Keratinocyte (primary cell): ENCODE measurements at places on chromosomes 7 and 10.

DNA sequence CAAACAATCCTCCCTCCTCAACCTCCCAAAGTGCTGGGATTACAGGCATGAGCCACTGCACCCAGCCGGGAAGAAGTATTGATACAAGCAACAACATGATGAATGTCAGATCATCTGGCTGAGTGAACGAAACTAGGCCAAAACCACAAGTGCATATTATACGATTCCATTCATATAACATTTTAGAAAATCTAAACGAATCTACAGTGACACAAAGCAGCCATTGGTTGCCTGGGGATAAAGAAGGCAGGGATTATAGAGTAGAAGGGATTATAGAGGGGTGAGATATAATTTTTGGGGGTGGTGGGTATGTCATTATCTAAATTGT is 11.5 kb upstream of the RHBDD2 start:
- no peaks in the 10 kb centered on the region for H3K36me3 ChIP-seq
- H3K4me1 ChIP-seq, result peaks cover 10% of the 10 kb centered on the region
- H3K27me3 ChIP-seq, result no peaks in the 10 kb centered on the region
- no peak overlapping the region for H3K27ac ChIP-seq

DNA sequence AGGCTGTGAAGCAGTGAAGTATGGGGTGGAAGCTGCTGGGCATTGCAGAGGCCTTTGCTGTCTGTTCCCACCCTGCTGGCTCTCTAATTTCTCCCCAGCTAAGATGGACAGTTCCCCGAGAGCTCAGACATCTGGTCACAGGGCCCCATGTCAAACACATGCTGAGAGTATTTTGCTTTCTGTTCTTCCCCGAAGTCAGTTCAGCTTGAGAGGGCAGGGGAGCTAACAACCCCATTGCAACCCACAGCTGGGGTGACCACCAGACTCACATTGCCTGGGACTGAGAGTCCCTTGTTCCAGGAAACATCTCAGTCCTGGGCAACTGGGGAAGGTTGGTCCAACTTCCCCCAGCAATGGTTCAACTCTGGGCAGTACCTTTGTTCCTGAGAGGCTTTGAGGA is 52.8 kb downstream of the ABCA13 start:
- DNase-seq, result no peak
- H3K27ac ChIP-seq, result no peak overlapping the region
- H3K4me1 ChIP-seq, result no peaks in the 10 kb centered on the region

DNA sequence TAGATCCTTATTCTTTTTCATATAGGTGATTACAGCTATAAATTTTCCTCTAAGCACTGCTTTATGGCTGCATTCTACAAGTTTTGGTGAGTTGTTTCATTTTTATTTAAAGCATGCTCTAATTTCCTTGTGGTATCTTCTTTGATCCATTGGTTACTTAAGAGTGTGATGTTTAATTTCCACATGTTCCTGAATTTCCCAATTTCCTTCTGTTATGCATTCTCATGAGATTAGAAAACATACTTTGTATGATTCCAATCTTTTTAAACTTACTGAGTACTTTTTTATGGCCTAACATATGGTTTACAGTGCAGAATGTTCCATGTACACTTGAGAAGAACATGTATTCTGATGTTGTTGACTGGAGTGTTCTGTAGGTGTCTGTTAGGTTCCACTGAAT is 53.4 kb downstream of the MYL10 start:
- no peak overlapping the region for H3K27ac ChIP-seq
- H3K4me1 ChIP-seq, result no peaks in the 10 kb centered on the region
- no peak overlapping the region for H3K4me3 ChIP-seq
- no peaks in the 10 kb centered on the region for H3K27me3 ChIP-seq
- H3K36me3 ChIP-seq, result no peaks in the 10 kb centered on the region

- no peak for DNase-seq
- H3K4me1 ChIP-seq, result peaks cover 30% of the 10 kb centered on the region
- no peaks in the 10 kb centered on the region for H3K27me3 ChIP-seq
- H3K36me3 ChIP-seq, result no peaks in the 10 kb centered on the region
- H3K27ac ChIP-seq, result no peak overlapping the region
- no peak overlapping the region for H3K4me3 ChIP-seq
Observed at GRCh38 chr10:126250045-126250444, 138.2 kb downstream of the ADAM12 start.

GRCh38 chr7:111083413-111083812 is 7.5 kb upstream of the LRRN3 start:
- H3K27ac ChIP-seq, result no peak overlapping the region
- H3K36me3 ChIP-seq, result no peaks in the 10 kb centered on the region
- H3K27me3 ChIP-seq, result no peaks in the 10 kb centered on the region
- no peak overlapping the region for H3K4me3 ChIP-seq

DNA sequence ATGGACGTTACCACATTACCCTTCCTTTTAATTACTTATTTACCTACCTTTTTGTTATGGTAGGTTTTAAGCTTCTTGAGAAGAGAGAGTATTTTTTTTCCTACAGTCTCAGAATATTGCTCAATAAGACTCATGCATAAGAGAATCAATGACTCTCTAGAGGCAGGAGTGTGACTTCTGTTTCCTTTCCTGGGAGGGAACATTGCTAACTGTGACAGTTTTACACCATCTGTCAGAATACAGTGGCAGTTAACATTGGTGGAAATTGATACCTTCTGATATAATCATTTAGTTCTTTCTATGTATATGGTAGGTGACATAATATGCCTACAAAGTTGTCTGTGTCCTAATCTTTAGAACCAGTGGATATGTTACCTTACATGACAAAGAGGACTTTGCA is 348.7 kb upstream of the POT1 start:
- no peak overlapping the region for H3K4me3 ChIP-seq
- H3K36me3 ChIP-seq, result no peaks in the 10 kb centered on the region
- no peaks in the 10 kb centered on the region for H3K4me1 ChIP-seq
- no peak overlapping the region for H3K27ac ChIP-seq
- H3K27me3 ChIP-seq, result no peaks in the 10 kb centered on the region

DNA sequence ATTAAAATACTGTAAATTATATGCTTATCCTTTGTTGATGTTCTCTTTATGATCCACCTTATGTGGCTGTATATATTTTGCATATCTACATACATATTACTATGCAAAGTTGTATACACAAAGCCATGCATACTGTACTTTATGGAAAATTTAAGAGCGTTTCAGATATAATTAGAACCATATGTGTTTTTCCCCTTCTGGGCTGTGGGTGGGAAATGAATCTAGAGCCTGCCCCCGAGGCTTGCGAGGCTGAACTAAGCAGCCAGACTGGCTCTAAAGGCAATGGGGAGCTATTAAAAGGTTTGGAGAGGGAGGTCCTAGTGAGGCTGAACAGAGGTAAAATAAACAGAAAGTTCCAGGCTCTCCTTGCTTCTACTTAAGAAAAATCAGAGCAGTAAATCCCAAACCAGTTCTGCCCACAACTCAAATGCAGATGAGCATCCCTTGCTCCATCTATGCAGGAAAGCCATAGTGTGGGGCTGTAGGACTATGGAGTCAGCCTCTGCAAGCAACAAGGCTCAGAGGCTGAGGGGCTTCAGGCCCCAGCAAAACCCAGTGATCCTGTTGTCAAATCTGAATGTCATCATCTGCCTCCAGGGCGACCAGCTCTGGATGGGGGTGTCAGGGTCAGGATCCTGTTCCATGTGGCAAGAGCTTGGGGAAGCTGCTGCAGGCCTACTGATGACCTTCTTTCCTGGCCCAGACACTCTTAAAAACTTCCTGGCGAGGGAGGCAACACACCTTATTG is 14.1 kb upstream of the DDIT4 start:
- no peaks in the 10 kb centered on the region for H3K27me3 ChIP-seq
- H3K36me3 ChIP-seq, result no peaks in the 10 kb centered on the region
- peak overlapping the region; percentile 94 for H3K27ac ChIP-seq
- DNase-seq, result no peak
- H3K4me3 ChIP-seq, result no peak overlapping the region

GRCh38 chr10:94963901-94964300 is 25.4 kb downstream of the CYP2C9 start:
- no peaks in the 10 kb centered on the region for H3K4me1 ChIP-seq
- no peak overlapping the region for H3K4me3 ChIP-seq
- no peak for DNase-seq

DNA sequence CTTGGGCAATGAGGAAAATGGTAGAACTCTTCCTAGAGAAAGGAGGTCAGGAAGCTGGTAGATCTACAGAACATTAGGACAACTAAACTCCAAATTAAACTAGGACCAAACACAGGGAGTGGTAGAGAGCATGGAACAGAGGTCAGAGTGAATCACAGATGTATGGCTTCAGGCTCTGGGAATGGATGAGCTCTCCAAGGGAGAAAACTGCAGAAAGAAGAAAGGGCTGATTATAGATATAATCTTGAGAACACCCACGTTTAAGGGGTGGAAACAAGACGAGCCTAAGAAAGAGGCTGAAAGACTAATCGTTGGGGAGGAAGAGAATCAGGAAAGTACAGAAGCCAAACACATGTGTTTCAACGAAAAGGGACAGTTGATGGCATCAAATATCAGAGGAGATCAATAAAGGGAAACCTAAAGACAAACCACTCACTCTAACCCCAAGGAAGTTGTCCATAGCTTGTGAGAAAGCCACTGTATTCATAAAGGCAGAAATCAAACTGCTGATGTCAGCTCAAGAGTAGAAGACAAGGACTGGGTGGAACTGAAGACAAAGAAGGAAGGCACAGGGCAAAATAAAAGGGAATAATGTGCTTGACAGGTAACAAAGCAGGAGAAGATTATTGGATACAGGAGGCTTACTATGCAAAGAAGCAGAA is 41.4 kb downstream of the NUDCD3 start:
- peaks cover 30% of the 10 kb centered on the region for H3K36me3 ChIP-seq
- no peak overlapping the region for H3K27ac ChIP-seq
- H3K4me1 ChIP-seq, result peaks cover 7% of the 10 kb centered on the region
- no peak for DNase-seq
- H3K4me3 ChIP-seq, result no peak overlapping the region
- no peaks in the 10 kb centered on the region for H3K27me3 ChIP-seq

- peak overlapping the region; percentile 64 for H3K27ac ChIP-seq
- peaks cover 3% of the 10 kb centered on the region for H3K36me3 ChIP-seq
- no peak overlapping the region for H3K4me3 ChIP-seq
- H3K27me3 ChIP-seq, result no peaks in the 10 kb centered on the region
- DNase-seq, result no peak
- H3K4me1 ChIP-seq, result peaks cover 23% of the 10 kb centered on the region
Observed at GRCh38 chr10:29583674-29584073, 51.1 kb downstream of the SVIL start.

DNA sequence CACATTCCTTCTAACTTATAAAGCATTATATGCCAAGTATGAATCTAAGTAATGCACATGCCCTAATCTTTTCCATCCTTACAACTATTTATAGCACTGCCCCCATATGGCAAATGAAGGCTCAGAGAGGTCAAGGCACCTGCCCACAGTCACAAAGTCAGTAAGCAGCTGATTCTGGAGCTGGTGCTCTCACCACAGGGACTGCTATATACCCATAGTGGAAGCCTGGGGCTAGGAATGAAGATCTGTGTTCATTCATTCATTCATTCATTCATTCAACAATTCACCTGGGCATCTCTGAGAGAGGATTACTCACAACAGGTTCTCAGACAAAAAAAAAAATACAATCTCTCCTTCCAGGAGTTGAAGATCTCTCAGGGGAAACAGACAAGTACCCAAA is 213.4 kb downstream of the KCNMA1 start:
- no peaks in the 10 kb centered on the region for H3K27me3 ChIP-seq
- H3K4me3 ChIP-seq, result no peak overlapping the region
- no peaks in the 10 kb centered on the region for H3K4me1 ChIP-seq
- no peaks in the 10 kb centered on the region for H3K36me3 ChIP-seq

DNA sequence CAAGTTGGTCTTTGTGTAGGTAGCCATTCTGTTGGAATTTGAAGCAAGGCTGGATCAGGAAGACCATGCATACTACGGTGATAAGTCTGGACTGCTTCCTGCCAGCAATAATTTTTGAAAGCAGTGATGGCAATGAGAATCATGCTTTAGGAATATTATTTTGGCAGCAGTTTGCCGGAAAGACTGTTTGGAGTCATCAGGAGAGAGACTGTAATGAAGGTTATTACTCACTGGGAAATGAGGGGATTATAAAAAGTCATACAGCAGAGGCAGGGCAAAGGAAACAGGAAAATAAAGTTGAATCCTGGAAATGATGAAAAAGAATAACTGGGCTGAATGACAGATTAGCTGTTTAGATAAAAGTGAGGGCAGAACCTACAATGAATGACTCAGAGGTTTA is 1136.8 kb upstream of the AUTS2 start:
- H3K27me3 ChIP-seq, result no peaks in the 10 kb centered on the region
- H3K36me3 ChIP-seq, result no peaks in the 10 kb centered on the region
- no peaks in the 10 kb centered on the region for H3K4me1 ChIP-seq
- no peak for DNase-seq
- H3K4me3 ChIP-seq, result no peak overlapping the region

- peak overlapping the region; percentile 74 for H3K27ac ChIP-seq
- peak overlapping the region; percentile 77 for H3K4me3 ChIP-seq
- peaks cover 30% of the 10 kb centered on the region for H3K4me1 ChIP-seq
- no peak for DNase-seq
- no peaks in the 10 kb centered on the region for H3K36me3 ChIP-seq
Observed at GRCh38 chr10:89332123-89332633, 4.4 kb downstream of the IFIT3 start.

DNA sequence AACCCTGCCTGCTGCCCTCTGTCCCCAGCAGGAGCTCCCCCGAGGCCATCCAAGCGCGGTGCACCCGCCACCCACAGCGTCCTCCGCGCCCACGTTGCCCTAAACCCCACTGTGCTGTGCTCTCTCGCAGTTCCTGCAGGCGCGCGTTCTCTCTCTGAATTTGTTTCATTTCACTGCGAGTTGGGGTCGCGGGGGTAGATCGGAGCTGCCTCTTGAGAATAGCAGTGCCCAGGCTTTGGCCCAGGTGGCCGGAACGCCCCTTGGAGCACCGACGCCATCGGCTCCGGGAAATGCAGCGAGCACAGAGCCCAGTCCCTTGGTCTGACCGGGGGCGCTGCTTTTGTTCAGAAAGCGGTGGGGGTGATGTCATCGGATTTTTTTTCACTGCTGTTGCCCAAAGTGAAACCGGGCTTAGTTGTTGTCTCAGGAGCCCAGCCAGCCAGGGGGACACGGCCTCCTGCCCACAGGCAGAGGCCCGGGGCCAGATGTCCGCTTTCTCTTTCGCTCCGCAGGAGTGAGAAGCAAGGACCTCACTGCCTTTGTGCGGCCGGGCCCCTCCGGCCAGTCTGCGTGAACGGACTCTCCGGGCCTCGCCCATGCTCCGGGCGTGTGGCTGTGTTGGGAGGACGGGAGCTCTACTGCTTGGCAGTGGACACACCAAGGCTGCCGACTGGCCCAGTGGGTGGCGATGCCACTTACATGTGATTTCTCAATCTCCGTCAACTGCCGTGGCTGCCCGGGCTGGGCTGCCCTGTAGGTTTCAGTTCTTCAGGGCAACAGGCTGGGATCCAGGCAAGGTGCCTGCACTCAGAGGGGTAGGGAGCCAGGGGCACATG is 43.1 kb downstream of the FOXK1 start:
- peak overlapping the region; percentile 36 for H3K4me3 ChIP-seq
- no peak for DNase-seq
- no peaks in the 10 kb centered on the region for H3K27me3 ChIP-seq
- H3K4me1 ChIP-seq, result peaks cover 4% of the 10 kb centered on the region
- peak overlapping the region; percentile 40 for H3K27ac ChIP-seq

- H3K4me3 ChIP-seq, result no peak overlapping the region
- H3K27me3 ChIP-seq, result no peaks in the 10 kb centered on the region
- no peaks in the 10 kb centered on the region for H3K4me1 ChIP-seq
- DNase-seq, result no peak
- H3K27ac ChIP-seq, result no peak overlapping the region
Observed at GRCh38 chr7:88485821-88486220, 179.1 kb upstream of the STEAP4 start.

- H3K4me1 ChIP-seq, result no peaks in the 10 kb centered on the region
- no peak overlapping the region for H3K27ac ChIP-seq
- no peaks in the 10 kb centered on the region for H3K27me3 ChIP-seq
Observed at GRCh38 chr7:127761196-127761595, 109.2 kb downstream of the SND1 start.
